Kidney (tissue), 22 donors: ENCODE measurements at places on chromosomes 11 and 22. TPM values are rescaled to one million over a fixed set of nuclear protein-coding genes. Genes with fewer than 3 reads are reported as not detected.

- peaks cover 8% of the 10 kb centered on the region for H3K4me1 ChIP-seq
- no peak overlapping the region for H3K27ac ChIP-seq
- DNase-seq: no peak
- peak overlapping the region; percentile 69 for H3K4me3 ChIP-seq
- no peaks in the 10 kb centered on the region for H3K36me3 ChIP-seq
Observed at GRCh38 chr11:910044-910588, 494 bp downstream of the CHID1 start.

- no peaks in the 10 kb centered on the region for H3K27me3 ChIP-seq
- H3K36me3 ChIP-seq: no peaks in the 10 kb centered on the region
- no peak for DNase-seq
- peaks cover 11% of the 10 kb centered on the region for H3K4me1 ChIP-seq
- H3K4me3 ChIP-seq: no peak overlapping the region
Observed at GRCh38 chr22:20839837-20840645, 18.6 kb downstream of the PI4KA start.

DNA sequence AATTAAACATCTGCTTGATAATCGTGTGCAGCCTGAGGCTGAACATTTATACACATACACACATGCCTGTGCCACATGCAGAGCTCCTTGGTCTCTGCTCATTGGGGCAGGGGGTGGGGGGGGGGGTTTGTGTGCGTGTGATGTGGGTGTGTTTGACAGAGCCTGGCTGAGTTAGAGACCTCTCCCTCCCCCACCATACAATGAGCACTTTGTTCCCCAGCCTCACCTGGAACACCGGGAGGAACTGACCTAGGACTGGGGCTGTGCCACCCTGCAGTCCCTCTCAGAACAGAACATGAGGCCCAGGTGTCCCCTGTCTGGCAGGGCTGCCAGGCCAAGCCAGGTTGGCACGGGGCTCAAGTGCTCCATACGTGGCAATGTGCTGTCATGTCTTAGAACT lies 96.6 kb downstream of the TP53I11 start:
- H3K4me3 ChIP-seq: no peak overlapping the region
- no peaks in the 10 kb centered on the region for H3K4me1 ChIP-seq
- no peaks in the 10 kb centered on the region for H3K27me3 ChIP-seq
- no peaks in the 10 kb centered on the region for H3K36me3 ChIP-seq

- no peak for DNase-seq
- no peak overlapping the region for H3K4me3 ChIP-seq
- H3K4me1 ChIP-seq: no peaks in the 10 kb centered on the region
- no peaks in the 10 kb centered on the region for H3K36me3 ChIP-seq
- no peaks in the 10 kb centered on the region for H3K27me3 ChIP-seq
- no peak overlapping the region for H3K27ac ChIP-seq
Observed at GRCh38 chr11:120318906-120319305, 6.2 kb upstream of the TLCD5 start.

GRCh38 chr11:44244639-44245310 lies 65.2 kb downstream of the ALX4 start:
- H3K4me3 ChIP-seq: no peak overlapping the region
- DNase-seq: no peak
- H3K36me3 ChIP-seq: no peaks in the 10 kb centered on the region
- H3K4me1 ChIP-seq: no peaks in the 10 kb centered on the region

DNA sequence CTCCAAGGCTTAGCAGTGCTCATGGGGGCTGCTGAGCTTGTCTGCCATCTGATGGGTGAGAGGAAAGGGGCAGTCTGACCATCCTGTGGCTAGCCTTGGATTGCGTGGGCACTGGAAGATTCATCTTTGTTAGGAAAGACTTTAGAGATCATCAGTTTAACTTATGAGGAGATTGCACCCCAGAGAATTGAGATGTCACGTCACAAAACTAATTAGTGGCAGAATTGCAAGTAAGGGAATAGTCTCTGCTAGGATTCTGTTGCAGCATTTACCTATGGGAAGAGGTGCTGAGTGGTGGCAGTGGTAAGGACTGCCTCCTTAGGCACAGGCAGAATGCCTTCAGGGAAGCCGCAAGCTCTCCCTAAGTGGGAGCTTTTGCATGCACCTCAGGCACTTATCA lies 42.8 kb upstream of the HSPA8 start:
- H3K27ac ChIP-seq: no peak overlapping the region
- H3K27me3 ChIP-seq: no peaks in the 10 kb centered on the region
- no peak for DNase-seq
- H3K4me3 ChIP-seq: no peak overlapping the region
- H3K36me3 ChIP-seq: no peaks in the 10 kb centered on the region

- no peak overlapping the region for H3K4me3 ChIP-seq
- peaks cover 4% of the 10 kb centered on the region for H3K4me1 ChIP-seq
- DNase-seq: no peak
- H3K27me3 ChIP-seq: no peaks in the 10 kb centered on the region
- no peaks in the 10 kb centered on the region for H3K36me3 ChIP-seq
Observed at GRCh38 chr11:1783725-1784529, 20.2 kb upstream of the CTSD start.

DNA sequence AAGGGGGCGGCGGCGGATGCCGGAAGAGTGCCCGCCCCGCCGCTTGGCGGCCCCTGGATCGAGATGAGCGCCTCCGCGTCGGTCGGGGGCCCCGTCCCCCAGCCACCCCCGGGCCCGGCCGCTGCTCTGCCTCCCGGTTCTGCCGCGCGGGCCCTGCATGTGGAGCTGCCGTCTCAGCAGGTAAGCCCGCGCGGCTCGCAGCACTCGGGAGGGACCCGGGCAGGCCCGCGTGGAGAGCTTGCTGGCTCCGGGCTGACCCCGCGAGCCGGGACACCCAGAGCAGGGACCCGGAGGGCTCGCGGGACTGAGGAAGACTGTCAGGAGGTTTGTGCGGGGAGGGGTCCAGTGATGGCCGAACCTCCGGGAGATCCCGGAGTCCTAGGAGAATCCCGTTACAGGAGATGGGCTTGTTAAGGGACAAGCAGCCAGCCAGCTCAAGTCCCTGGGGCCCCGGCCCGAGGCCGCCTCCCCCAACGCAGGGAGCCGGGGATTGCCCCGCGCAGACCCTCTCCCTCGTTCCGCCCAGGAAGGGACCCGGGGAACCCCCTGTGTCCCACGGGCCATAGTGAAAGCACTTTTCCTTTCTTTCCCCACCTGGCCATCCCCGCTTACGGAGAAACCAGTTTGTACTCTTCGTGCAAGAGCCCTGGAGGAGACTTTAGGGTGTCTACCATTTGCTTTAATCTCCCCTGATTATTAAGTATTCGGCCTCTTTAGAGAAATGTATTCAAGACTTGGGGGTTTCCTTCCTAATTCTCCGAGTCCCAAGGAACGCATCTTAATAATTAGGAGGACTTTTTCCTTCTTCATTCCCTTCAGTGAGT lies 547 bp downstream of the UVRAG start:
- no peaks in the 10 kb centered on the region for H3K36me3 ChIP-seq
- H3K4me1 ChIP-seq: peaks cover 5% of the 10 kb centered on the region
- peak overlapping the region; percentile 70 for H3K4me3 ChIP-seq

DNA sequence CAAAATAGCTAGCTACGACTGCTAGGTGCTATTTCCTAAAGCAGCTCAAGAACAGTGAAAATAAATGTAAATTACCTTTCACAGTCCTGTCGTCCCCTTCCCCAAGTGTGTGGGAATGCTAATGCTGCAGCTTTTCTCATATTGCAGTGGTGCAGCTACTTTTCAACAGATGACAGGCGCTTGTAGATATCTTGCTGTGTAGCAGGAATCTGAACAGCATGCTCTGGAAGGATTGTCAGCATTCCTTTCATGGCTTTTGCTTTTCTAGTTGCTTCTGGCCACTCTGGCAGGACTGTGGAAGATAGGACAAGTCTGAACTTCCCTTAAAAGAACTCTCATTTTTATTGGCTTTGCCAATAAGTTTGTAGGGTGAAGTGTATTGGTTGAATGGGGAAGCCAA lies 18.8 kb downstream of the FAR1 start:
- no peak overlapping the region for H3K4me3 ChIP-seq
- DNase-seq: no peak
- H3K27ac ChIP-seq: no peak overlapping the region
- no peaks in the 10 kb centered on the region for H3K27me3 ChIP-seq

DNA sequence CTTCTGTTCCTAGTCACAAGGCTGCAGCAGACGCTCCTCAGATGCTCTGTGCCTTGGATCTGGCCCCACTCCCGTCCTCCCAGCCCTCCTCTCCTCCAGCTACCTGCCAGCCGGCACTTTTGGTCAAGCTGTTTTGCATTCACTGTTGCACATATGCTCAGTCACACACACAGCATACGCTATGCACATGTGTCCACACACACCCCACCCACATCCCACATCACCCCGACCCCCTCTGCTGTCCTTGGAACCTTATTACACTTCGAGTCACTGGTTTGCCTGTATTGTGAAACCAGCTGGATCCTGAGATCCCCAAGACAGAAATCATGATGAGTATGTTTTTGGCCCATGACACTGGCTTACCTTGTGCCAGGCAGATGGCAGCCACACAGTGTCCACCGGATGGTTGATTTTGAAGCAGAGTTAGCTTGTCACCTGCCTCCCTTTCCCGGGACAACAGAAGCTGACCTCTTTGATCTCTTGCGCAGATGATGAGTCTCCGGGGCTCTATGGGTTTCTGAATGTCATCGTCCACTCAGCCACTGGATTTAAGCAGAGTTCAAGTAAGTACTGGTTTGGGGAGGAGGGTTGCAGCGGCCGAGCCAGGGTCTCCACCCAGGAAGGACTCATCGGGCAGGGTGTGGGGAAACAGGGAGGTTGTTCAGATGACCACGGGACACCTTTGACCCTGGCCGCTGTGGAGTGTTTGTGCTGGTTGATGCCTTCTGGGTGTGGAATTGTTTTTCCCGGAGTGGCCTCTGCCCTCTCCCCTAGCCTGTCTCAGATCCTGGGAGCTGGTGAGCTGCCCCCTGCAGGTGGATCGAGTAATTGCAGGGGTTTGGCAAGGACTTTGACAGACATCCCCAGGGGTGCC lies 109.8 kb downstream of the BCR start:
- no peak overlapping the region for H3K4me3 ChIP-seq
- peaks cover 61% of the 10 kb centered on the region for H3K36me3 ChIP-seq
- no peak overlapping the region for H3K27ac ChIP-seq
- H3K4me1 ChIP-seq: no peaks in the 10 kb centered on the region
- DNase-seq: no peak
- no peaks in the 10 kb centered on the region for H3K27me3 ChIP-seq

DNA sequence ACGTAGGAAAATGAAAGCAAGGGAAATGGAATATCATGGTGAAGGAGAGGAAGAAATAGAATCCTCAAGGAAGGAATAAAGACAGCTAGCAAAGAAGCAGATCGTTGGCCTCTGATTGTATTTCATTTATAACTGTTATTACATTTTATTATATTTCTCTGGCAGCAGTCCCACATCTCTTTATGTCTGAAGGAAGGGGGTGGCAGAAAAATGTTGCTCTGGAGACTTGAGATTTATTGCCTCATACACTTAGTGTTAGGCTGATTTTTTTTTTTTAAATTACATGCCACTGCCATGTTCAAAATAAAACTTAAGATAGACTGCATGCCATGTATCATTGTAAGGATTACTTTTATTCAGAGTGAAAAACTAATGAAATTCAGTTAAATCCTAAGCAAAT lies 971.7 kb upstream of the CHORDC1 start:
- peak; percentile 22 for DNase-seq
- H3K4me1 ChIP-seq: no peaks in the 10 kb centered on the region
- H3K4me3 ChIP-seq: no peak overlapping the region

- H3K27ac ChIP-seq: no peak overlapping the region
- H3K4me3 ChIP-seq: no peak overlapping the region
- no peaks in the 10 kb centered on the region for H3K4me1 ChIP-seq
- DNase-seq: no peak
- no peaks in the 10 kb centered on the region for H3K36me3 ChIP-seq
- no peaks in the 10 kb centered on the region for H3K27me3 ChIP-seq
Observed at GRCh38 chr11:101867951-101868350, 46.9 kb upstream of the CEP126 start.

DNA sequence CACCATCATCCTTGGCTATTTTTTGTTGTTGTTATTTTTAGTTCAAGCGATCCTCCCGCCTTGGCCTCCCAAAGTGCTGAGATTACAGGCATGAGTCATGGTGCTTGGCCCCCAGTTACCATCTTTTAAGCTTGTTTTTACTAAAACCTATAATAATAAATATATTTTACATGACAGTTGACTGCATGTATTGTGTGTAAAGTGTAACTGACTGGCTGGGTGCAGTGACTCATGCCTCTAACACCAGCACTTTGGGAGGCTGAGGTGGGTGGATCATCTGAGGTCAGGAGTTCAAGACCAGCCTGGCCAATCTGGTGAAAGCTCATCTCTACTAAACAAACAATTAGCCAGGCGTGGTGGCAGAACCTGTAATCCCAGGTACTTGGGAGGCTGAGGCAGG lies 386.2 kb downstream of the TENM4 start:
- no peaks in the 10 kb centered on the region for H3K4me1 ChIP-seq
- no peaks in the 10 kb centered on the region for H3K36me3 ChIP-seq
- no peak overlapping the region for H3K27ac ChIP-seq
- H3K27me3 ChIP-seq: no peaks in the 10 kb centered on the region
- no peak for DNase-seq

DNA sequence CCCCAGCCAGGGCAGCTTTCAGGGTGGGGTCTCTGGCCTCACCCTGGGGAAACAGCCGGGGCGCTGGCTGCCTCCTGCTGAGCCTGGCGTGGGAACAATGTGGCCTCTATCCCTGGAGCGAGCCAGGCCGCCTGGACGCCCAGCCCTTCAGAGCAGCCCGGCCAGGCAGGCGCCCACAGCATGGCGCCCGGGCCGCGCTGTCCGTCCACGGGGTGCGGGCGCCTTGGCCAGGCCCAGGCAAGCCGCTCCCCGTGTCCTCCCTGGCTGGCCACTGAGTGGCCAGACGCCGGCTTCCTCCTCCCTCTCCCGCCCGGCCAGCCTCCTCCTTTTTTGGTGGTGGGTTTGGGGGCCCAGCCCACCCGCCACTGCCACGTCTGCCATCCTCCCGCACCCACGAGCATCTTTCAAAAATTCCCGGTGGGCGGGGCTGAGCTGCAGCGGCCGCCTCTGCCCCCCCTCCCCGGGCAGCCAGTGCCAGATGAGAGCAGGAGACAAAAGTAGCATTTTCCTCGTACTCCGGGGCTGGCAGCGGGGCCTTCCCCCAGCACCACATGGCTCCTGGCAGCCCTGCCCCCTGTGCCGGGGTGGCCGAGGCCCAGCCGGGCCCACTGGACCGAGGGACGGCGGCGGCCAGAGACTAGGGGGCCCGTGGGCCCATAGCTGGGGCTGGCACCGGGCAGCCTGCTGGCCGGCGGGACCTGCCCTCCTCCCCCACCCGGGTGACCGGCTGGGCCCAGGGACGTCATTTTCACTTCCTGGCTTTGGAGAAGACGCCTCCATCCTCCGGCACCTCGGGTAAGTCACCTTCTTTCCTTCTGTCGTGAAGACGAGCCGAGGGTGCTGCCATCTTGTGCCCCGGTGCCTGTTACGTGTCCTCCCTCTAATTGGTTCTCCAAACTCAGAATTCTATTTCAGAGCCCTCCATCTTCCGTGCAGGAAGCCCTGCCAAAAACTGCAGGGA lies 70.2 kb upstream of the PPARA start:
- H3K4me3 ChIP-seq: no peak overlapping the region
- peak overlapping the region; percentile 95 for H3K27ac ChIP-seq
- peaks cover 59% of the 10 kb centered on the region for H3K4me1 ChIP-seq
- no peaks in the 10 kb centered on the region for H3K27me3 ChIP-seq
- peaks cover 7% of the 10 kb centered on the region for H3K36me3 ChIP-seq

Gene OR8A1
- not detected for total RNA-seq

Gene GAL
- 0.31 TPM for total RNA-seq

Gene BCO2
- 9.6 TPM for total RNA-seq

Gene CARS1
- total RNA-seq: 49.5 TPM

Gene ADM2
- 8.0 TPM for total RNA-seq

Gene P2RY2
- 9.7 TPM for total RNA-seq

Gene CRYBA4
- 0.41 TPM for total RNA-seq
